ENCODE measurements at places on chromosomes 3 and 15. TPM values are rescaled to one million over a fixed set of nuclear protein-coding genes. Genes with fewer than 3 reads are reported as not detected.

MINAR1 gene
- total RNA-seq: 0.05 TPM

PLD1 gene
- total RNA-seq: 15.2 TPM

METTL6 gene
- 4.7 TPM for total RNA-seq

SLC51A gene
- total RNA-seq: 20.0 TPM

P2RY14 gene
- total RNA-seq: not detected

CTNNB1 gene
- total RNA-seq: 157 TPM

CEP97 gene
- 2.1 TPM for total RNA-seq

TP63 gene
- 0.05 TPM for total RNA-seq

CHDH gene
- 44.7 TPM for total RNA-seq

SHC4 gene
- total RNA-seq: 0.15 TPM

CHRNA3 gene
- total RNA-seq: not detected

GABRR3 gene
- not detected for total RNA-seq

PLAAT1 gene
- not detected for total RNA-seq

GP5 gene
- 0.10 TPM for total RNA-seq

CCDC39 gene
- total RNA-seq: not detected

CD96 gene
- total RNA-seq: 0.40 TPM

ARRDC4 gene
- 5.1 TPM for total RNA-seq

BMF gene
- total RNA-seq: 3.3 TPM

ESYT3 gene
- total RNA-seq: 0.20 TPM

CKMT1A gene
- total RNA-seq: not detected

ITIH4 gene
- 4,358 TPM for total RNA-seq

Measured in left lobe of liver (tissue), 2 donors.